Activated CD4-positive, alpha-beta T cell treated with anti-CD3 and anti-CD28 coated beads for 36 hours (primary cell): ENCODE measurements at places on chromosomes 6 and 20.

- DNase-seq: no peak
Measured at GRCh38 chr6:14555804-14556203, 438.2 kb downstream of the CD83 start.

- DNase-seq: no peak
Measured at GRCh38 chr20:24751551-24751950, 197.5 kb upstream of the CST7 start.

- DNase-seq: no peak
Measured at GRCh38 chr6:131321589-131321988, 186.3 kb downstream of the AKAP7 start.

GRCh38 chr6:14455876-14456648 lies 338.5 kb downstream of the CD83 start:
- DNase-seq: no peak

DNA sequence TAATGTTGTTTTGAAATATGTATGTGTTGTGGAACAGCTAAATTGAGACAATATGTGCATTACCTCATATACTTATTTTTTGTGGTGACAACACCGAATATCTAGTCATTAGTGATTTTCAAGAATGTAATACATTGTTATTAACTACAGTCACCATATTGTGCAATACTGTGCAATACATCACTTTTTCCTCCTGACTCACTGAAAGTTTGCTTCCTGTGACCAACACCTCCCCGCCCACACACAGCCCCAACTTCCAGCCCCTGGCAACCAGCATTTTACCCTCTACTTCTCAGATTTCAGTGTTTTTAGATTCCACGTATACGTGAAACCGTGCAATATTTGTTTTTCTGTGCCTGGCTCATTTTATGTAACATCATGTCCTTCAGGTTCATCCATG lies 627.9 kb downstream of the PRKN start:
- peak; percentile 70 for DNase-seq

- DNase-seq: no peak
Measured at GRCh38 chr6:110322874-110323242, 35.3 kb downstream of the METTL24 start.
